Activated CD8-positive, alpha-beta memory T cell treated with anti-CD3 and anti-CD28 coated beads for 48 hours (primary cell): ENCODE measurements at places on chromosomes 16 and 17.

GRCh38 chr17:45149669-45150664 lies 1.7 kb downstream of the HEXIM1 start:
- DNase-seq = no peak

DNA sequence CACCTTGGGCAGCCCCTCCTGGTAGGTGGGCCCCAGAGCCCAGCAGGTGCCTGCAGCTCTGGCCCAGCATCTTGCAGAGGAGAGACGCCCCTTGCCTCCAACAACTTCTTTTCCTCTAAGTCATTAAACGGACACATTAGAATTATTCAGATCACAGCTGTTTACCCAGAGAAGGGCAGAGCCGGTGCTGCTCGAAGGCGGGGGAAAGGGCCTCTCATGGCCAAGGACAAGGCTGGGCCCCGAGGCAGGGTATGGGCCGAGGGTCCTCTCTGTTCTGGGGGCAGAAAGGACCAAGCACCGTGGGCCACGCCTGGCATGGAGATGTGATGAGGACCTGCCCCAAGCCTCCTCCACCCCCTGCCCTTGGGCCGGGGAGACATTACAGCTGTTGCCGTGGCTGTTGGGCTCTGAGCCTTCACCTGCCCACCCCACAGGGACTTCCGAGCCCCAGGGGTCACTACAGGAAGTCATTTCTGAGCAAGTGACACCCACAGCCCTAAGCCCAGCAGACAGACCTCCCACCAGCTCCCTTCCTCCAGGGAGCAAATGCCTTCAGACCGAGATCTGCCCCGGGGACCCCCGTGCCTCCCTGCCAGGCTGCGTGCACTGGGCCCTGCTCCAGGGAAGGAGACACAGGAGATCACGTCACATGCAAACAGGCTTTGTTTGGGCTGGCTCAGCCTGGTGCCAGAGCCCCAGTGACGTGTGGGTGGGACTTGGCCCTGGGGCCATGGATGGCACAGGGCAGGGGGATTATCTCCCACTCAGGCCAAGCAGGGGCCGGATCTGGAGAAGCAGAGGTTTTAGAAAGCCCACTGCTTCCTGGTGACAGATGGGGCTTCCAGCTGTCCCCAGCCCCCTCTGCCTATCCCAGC lies 699 bp upstream of the PVALEF start:
- no peak for DNase-seq

- no peak for DNase-seq
Observed at GRCh38 chr17:74532115-74532514, 840 bp upstream of the CD300LB start.

DNA sequence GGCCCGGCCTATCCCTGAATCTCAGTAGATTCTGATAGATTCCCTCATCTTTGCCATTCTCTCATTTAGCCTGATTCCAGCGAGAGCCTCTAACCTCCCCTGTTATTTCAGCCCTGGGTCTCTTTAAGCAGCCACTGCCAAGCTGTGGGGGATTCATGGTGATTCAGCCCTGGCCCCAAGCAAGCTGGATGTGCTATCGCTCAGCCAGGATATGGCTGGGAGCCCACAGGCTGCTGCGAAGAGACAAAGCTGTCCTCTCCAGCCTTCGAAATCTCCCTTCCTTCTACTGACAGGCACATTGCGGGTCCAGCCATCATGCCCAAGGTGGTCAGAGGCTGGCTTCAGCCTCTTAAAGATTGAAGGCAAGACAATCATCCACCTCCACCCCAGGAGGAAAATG lies 394.1 kb downstream of the SOX9 start:
- no peak for DNase-seq

DNA sequence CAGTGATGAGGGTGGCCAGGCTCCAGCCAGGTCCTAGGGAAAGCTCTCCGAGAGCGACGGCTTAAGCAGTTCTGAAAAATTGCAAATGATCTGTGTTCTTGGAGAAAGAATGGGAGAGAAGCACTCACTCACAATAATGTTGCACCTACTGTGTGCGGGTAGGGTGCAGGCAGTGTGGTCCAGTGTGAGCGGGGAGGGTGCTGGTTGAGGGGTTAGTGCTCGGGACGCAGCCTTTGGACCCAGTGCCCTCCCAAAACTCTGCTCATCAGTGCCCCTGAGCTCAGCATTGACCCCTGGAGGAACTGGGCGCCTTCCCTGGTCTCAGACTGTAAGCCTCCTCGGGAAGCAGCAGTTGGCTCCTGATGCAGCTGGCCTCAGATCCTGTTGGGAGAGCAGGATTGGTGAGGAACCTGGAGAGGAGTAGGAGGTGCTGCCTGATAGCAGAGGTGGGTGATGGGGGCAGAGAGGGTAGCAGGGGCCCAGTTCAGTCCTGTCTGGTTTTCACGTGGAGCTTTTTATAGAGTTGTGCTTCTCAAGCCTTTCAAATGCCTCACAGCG lies 23.6 kb upstream of the ZNF750 start:
- no peak for DNase-seq

- DNase-seq = no peak
Observed at GRCh38 chr17:57377094-57377493, 120.8 kb downstream of the MSI2 start.

GRCh38 chr16:21703589-21704174 lies 39.9 kb downstream of the OTOA start:
- DNase-seq = no peak

- DNase-seq = peak; percentile 77
Observed at GRCh38 chr16:29029168-29029994, 44.5 kb downstream of the LAT start.

GRCh38 chr17:79304884-79305283 lies 230.3 kb downstream of the ENGASE start:
- DNase-seq = no peak

GRCh38 chr17:82297714-82298537 lies 19.5 kb downstream of the CD7 start:
- peak; percentile 88 for DNase-seq

- no peak for DNase-seq
Observed at GRCh38 chr17:39548494-39549225, 59.1 kb downstream of the NEUROD2 start.

GRCh38 chr17:36468903-36469635 lies 17.4 kb upstream of the ZNHIT3 start:
- no peak for DNase-seq

- DNase-seq = no peak
Observed at GRCh38 chr16:53629151-53629550, 74.5 kb downstream of the RPGRIP1L start.

DNA sequence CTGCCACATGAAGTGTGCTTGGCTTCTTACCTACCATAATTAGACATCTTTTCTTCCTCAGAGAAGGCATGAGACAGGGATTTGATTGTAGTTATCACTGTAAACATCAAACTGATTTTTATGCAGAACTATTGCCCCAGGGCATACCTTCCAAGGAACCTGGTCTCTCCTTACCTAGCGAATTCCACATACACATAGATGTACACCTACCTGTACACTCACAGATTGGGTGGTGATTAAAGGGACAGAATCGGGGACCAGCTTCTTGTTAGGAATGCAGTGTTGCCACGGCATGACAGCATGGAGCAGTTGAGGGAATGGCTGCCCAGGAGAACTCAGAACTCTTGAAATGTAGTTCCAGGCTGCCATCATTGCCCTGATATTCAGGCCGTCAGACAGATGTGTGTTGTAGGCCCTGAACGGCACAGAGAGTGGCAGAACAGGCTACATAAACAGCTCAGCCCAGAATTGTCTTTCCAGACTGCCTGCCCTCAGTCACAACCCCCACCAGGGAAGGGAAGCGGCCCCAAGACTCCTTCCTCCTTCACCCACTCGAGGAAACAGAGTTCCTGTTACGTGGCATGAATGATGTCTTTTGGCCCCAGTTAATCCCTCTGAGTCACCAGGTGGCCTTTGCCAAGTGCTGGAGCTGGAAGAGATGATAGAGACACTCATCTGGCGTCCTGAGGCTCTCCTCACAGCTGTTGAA lies 17.8 kb upstream of the NAGLU start:
- no peak for DNase-seq

GRCh38 chr17:2239882-2240430 lies 63.6 kb downstream of the SMG6 start:
- no peak for DNase-seq

DNA sequence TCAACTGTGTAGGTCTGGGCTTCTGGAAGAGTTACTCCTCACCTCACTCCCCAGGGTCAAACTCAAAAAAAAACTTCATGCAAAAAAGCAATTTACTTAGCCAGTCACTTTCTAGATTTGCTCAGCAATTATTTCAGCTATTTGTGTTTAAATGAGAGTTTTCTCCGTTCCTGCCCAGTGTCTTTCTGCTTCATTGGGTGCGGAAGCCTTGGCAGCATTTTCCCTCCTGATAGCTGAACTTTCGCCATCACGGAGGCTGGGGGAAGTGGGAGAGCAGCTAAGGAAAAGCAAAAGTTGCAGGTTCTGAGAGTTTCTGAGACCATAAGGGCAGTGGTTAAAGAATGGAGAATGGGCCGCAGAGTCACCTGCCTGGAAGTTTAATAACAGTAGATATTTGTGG lies 287.1 kb upstream of the DYNLRB2 start:
- no peak for DNase-seq

- no peak for DNase-seq
Observed at GRCh38 chr17:79219208-79219935, 144.7 kb downstream of the ENGASE start.

GRCh38 chr16:57371494-57372371 lies 557 bp upstream of the CX3CL1 start:
- no peak for DNase-seq

DNA sequence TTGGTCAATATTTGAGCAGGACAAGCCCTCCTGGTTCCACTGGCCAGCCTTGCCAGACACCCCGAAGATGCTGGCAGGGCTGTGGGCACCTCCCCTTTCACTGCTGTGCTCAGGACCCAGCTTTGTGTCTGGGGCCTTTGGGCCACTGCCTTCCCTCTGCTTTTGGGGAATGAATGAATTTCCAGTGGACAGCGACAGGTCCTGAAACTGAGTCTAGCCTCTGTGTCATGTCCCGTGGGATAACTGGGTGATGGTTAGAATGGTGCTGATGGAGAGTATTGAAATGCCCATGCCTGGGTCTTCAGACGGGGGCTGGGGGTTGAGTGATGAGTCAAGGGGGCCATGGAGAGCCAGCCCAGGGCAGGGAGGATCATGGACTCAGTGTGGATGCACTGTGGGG lies 135.8 kb downstream of the FOXL1 start:
- DNase-seq = no peak

- DNase-seq = no peak
Observed at GRCh38 chr17:75913537-75914210, 9.0 kb upstream of the MRPL38 start.

GRCh38 chr17:34398990-34399389 lies 36.0 kb upstream of the CCL1 start:
- no peak for DNase-seq

DNA sequence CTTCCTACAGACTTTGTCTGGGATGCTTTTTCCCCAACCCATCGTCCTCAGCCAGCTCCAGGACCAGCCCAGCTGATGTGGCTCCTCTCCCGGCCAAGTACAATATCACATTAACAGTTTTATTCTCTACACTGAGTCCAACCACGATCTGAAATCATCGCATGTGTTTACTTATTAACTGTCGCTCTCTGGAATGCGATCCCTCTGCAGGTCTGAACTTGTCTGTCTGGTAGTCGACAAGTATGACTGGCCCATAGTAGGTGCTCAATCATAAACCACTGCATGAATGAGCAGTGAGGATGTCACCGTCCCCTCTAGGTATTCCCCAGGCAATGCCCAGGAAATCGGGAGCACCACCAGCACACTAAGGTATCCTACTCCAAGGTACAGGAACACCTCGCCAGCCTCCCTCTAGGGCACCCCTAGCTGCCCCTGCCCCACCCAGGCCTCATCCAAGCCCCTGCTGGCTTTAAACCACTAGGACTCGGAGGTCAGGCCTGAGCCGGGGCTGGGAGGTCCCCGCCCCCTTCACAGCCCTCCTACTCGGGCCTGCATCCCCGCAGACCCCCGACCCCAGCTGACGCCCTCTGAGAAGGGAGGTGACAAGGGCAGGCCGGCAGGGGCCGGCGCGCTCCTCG lies 27.7 kb downstream of the RTN4RL1 start:
- no peak for DNase-seq

- no peak for DNase-seq
Observed at GRCh38 chr16:48409839-48410632, 24.8 kb upstream of the SIAH1 start.

DNA sequence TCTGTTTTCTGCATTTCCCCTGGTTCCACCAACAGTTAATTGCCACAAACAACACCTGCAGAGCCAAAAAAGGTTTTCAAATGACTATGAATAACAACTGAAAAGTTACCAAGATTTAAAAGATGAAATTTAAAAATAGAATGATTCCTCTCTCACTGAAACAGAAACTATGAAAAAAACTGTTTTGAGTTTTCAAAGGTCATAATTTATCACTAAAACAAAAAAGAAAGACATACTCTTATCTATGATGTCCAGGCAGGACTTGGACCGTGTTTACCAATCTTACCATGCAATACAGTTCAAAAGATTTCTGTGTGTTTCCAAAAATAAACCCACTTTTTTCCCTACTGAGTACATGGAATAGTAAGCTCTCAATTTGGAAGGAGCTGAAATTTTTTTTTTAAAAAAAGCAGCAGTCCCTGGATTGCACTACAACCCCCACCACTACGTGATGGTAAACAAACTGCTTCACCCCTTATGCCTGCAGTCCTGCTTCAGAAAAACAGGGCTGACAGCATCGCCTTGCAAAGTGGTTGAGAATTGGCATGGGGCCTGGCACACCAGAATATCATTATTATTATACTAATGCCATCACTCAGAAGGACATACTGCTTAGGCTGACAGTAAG lies 8.5 kb downstream of the TXNDC11 start:
- no peak for DNase-seq

- no peak for DNase-seq
Observed at GRCh38 chr17:72710834-72711233, 381.7 kb downstream of the SLC39A11 start.

DNA sequence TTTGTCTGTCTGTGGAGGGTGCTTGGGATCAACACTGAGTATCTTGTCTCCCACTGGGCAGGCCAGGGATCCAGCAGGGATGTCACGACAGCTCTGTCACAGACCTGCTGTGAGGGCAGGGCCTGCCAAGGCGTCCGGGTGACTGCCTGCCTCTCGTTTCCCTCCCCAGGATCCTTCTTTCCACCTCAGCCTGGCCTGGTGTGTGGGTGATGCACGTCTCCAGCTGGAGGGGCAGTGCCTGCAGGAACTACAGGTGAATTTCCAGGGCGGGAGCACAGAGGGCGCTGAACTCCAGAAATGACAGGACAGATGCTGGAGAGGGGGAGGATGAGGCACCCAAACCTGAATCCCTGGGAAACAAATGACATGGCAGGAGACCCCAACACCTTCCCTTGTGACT lies 6.8 kb upstream of the MMP15 start:
- DNase-seq = no peak

DNA sequence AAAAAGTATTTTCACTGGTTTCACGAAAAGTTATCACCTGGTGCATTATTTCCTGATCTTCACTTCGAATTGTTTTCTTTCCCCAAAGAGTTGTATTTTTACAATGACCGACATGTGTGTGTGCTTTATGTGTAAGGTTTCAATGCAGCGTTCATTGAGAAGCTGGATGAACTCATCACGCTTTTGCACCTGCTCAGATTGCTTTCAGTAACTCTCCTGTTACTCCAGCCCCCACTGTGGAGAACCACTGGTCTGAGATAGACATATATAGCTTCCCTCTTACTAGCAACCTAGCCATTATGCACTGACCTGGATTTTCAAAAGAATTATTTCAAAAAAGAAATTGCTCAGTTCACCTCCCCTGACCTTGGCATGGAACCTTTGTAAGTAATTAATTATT lies 178.3 kb upstream of the CHMP6 start:
- DNase-seq = no peak
